ENCODE measurements at places on chromosomes 5 and 9.

DNA sequence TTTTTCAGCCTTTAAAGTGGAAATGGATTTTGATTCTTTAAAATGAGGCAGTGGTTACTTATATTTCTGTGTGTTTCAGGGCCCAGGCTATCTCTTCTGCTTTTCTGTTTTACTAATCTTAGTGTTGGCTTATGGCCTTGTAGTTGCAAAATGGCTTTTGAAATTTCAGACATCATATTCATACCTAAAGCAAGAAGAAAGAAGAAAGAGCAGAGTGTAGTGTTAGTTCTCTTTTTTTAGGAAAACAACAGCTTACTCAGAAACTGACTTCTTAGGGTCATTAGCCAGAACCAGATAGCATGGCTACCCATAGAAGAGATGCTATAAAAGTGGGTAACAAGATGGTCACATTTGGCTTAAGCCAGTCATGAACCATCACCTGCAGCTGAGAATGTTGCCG, 20.9 kb downstream of the ZBED3 start:
- no peak for DNase-seq

GRCh38 chr5:133827011-133827410, 141.4 kb downstream of the C5orf15 start:
- no peak for DNase-seq

DNA sequence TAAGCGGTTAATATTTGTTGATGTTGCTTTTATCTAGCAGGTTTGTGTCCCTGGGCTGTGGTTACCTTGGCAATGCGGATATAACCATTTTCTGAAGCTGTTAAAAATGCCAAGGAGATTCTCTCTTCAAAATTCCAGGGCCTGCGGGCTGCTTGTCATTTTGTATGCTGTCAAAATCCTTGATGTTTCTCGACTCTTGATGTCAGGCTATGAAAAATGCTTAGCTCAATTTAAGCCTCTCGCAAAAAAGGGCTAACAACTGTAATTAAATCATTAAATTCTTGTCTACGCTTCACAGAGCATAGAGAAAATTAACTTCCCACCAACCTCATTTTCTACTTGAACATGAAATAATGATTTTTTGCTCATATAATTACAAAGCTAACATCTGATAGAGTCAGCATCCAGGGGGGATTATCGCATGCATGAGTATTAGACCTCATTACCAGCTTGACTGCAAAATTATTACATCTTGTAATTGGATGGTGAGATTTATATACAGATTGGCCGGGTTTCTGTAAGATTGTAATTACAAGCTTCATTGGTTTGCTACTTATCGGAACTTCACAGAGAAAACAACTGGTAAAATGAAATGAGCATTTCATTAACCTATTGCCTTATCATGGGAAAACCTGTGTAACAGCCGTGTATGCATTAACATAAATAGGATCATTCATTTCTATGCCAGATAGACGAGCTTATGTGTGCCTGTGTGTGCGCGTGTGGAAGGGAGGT, 83.1 kb upstream of the IRX1 start:
- no peak for DNase-seq

DNA sequence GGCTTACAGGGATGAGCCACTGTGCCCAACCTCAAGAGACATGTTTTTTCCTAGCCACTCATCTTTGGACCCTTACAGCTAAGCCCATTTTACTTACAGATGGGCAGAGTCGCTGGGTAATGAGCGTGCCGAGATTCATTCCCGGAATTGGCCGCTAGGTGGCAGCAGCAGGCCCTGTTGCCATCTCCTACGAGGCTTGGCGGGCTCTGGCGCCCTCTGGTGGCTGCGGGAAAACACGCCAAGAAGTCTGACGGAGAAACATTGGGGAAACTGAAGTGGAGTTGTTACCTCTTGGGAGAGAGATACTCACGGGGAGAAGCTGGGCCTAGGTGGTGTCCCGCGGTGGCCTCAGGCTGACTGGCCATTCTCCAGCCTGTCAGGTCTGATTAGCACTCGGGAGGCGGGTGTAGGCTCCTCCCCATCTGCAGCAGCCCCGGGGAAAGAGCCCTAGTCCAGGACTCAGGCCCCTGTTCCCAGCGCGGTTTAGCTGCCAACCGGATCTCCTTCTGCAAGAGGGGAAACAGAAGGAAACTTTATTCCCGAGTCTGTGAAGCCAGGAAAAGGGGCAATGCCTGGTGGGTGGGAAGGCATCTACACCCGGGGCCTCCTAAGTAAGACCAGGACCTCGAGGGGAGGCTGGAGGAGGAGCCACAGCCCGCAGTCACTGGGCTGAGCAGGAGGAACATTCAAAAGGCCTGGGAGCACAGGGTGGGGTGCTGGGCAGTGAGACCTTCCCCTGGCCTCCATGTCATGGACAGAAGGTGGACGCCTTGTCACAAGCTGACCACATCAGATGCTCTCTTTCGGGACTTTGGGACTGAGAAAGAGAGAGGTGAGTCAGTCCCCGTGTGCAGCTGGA, 9.7 kb downstream of the PTGES2 start:
- DNase-seq, result peak; percentile 100

DNA sequence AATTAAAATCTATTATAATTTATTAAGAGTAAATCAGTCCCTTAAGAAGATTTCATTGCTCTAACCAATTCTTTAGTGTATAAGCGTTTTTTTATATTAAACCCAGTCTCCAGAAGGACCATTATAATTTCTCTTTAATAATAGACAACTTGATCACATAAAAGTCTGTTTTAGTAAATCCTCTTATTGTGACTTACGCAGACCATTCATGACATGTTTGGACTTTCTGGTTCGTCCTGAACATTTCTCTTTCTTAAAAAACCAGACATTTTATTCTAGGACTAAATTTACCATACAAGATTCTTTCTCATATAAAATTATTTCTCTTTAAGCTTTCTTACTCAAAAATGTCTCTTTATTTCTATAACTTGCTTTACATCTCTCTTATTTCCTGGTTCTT, 196.2 kb upstream of the RAI14 start:
- no peak for DNase-seq

DNA sequence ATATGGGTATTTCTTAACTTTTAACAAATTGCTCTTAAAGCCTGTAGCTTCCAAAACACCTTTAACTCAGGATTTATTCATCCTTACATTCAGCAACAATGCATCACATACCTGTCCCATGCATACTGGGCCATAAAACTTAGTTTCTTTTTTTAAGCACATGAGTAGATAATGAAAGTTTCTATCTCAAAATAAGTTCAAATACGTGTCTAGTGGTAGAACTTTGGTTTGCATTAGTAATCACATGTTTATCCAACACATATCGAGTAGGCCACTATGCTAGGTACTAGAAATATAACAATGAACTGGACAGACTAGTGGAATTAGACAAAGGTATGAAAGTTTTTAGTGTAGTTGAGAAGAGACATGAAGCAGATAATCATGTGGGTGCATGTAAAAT, 99.6 kb downstream of the DOCK2 start:
- no peak for DNase-seq

DNA sequence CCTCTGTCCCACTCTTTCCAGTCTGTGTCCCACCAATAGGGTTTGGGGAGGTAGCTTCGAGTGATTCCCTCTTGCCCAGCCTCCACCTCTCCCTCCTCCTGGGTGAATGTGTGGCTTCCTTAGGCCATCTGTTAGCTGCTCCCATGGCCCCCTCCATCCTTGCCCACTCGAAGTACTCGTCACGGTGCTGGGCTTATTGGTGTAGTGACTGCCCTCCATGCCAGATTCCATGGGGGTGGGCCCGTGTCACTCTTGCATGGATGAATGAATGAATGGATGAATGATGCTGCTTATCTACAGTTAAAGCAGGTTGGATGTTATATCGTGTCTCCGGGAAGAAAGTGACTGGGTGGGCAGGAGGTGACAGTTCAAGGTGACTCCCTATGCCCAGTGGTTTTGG, 19.1 kb downstream of the HMCN2 start:
- no peak for DNase-seq

DNA sequence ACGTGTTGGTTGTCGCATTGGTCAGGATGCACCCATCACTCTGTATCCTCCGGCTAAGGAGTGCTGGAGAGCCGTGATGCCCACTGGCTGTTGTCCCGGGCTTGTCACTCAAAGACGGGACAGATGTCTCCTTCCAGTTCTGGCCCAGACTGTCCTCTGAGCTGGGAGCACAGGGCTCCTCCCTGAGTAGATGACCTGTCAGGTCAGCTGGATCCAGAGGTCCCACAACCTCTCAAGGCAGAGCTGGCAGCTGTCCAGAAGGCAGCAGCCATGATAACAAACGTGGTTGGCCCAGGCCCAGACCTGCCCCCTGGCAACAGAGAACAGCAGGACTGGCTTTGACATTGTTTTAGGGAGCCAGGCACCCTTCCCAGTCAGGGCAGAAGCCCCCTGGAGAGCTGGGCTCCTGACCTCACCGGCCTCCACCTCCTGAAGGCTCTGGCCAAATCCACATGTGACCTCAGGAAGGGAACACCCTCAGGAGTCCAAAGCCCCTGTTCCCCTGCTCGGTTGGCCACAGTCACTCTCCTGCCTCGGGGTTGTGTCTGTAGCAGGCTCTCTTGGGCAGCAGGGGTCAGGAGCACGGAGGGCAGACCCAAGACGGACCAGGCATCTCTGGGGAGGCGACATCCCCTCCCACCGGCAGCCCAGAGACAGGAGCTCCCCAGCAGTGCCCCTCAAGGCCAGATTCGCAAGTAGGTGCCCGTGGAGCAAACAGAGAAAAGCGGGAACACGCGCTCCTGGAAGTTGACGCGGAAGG, 10.3 kb downstream of the TRIM7 start:
- no peak for DNase-seq

GRCh38 chr5:169024421-169024820, 276.5 kb downstream of the SLIT3 start:
- DNase-seq, result no peak

DNA sequence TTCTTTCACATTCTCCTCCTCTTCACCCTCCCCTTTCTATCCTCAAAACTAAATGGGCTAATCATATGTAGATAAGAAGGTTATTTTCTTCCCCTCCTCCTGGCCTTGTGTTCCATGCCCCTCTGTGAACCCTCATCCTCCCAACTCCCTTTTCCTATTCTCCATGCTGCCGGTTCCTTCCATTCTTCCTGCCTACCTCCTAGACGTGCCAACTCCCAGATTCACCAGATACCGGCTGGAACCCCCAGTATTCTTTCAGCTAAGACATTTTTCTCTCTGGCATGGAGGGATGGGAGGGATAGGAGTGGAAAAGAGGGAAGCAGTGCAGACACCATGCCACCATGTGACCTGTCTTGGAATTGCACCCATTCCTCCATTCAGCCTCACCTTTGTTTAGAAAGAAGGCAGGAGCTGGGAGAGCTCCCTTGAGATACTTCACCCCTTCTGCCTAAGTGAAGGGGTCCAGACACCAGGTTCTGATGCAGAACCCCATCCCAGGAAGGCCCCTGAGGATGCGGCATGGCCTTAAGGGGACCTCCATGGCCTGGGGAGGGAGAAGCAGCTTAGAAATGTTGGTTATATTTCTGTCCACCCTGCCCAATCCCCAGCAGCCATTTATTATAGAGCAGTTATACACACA, 4.8 kb downstream of the DNAJB5 start:
- no peak for DNase-seq

DNA sequence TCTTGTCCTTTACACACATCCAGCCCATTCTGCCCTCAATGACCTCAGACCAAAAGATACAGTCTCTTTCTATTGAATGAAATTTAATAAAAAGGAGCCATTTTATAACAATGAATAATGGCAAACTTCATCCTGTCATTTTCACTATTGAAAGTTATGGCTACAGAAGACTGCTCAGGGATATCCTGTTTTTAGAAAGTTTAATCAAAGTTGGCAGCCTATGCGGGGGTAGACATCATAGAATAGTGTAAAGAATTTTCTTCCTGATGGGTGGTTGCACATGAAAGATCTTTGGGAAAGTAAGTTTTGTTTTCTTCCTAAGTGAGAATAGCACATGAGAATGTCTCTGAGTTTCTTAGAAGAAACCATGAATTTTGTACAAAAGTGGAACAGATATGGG, 670.4 kb upstream of the CDH6 start:
- DNase-seq, result no peak

DNA sequence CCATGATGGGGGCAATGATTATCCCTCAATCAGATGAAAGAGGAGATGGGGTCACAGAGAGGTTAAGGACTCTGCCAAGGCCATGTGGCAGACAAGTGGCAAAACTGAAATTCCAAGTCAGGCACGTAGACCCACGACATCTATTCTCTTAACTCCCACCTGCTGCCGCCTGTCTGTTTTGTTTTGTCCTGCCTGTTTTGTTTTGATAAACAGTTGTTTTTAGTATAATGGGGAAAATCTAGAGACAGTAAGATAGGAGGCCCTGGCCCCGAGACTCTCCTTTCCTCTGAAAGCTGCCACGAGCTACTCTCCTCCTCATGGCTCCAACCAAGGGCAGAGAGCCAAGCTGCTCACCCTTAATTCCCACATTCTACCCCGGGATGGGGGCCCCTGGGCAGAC, 4.9 kb downstream of the FSTL4 start:
- no peak for DNase-seq

GRCh38 chr9:80995759-80996158, 693.6 kb downstream of the TLE1 start:
- DNase-seq, result no peak

- no peak for DNase-seq
Observed at GRCh38 chr5:23437011-23437410, 70.4 kb upstream of the PRDM9 start.

GRCh38 chr9:35976726-35977125, 18.8 kb upstream of the OR2S2 start:
- DNase-seq, result no peak

- DNase-seq, result no peak
Observed at GRCh38 chr5:130400091-130400490, 495.8 kb downstream of the CHSY3 start.

- no peak for DNase-seq
Observed at GRCh38 chr5:133247151-133247709, 195.4 kb downstream of the HSPA4 start.

DNA sequence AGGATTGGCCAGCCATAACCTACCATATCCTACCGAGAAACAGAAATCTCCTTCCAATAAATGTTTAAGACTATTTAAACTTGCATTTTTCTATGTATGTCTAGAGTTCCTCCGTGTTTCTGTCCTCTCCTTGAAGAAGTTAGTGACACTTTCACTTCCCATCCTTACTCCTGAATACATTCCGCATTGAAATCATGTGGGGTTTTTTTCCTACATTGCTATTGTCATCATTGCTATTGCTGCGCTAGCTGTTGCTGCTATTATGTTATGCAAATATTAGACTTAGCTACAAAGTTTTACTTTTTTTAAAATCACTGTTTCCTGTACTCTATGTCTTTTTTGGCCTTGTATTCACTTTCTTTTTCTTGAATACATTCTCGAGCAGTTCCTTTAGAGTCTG, 83.3 kb upstream of the NEK6 start:
- no peak for DNase-seq

Measured in activated T-helper 1 cell treated with anti-CD3 and anti-CD28 coated beads, Interleukin-2, amount 50 U/mL, for 16 hours (primary cell).